A549 treated with CORT108297 at 1 μM for 4 hours (cell line): ENCODE measurements at places on chromosomes 2 and 18. TPM values are rescaled to one million over a fixed set of nuclear protein-coding genes. Genes with fewer than 3 reads are reported as not detected.

LAMA3 gene
- total RNA-seq, result 34.8 to 44.8 TPM (median 42.7 TPM) in 5 replicates

CHRNA1 gene
- total RNA-seq, result not detected in 5 replicates

GCG gene
- not detected in 5 replicates for total RNA-seq

ANKRD30B gene
- total RNA-seq, result 0.02 to 0.03 TPM (median 0.02 TPM) in 3 of 5 replicates, not detected in the others

POTEC gene
- not detected in 5 replicates for total RNA-seq

DOK6 gene
- not detected in 5 replicates for total RNA-seq

CERKL gene
- total RNA-seq, result 0.18 to 0.41 TPM (median 0.35 TPM) in 5 replicates
